ENCODE measurements at places on chromosomes 1 and 21.
A peak's percentile ranks its signal among the peaks of the same experiment; 100 is the strongest.

DNA sequence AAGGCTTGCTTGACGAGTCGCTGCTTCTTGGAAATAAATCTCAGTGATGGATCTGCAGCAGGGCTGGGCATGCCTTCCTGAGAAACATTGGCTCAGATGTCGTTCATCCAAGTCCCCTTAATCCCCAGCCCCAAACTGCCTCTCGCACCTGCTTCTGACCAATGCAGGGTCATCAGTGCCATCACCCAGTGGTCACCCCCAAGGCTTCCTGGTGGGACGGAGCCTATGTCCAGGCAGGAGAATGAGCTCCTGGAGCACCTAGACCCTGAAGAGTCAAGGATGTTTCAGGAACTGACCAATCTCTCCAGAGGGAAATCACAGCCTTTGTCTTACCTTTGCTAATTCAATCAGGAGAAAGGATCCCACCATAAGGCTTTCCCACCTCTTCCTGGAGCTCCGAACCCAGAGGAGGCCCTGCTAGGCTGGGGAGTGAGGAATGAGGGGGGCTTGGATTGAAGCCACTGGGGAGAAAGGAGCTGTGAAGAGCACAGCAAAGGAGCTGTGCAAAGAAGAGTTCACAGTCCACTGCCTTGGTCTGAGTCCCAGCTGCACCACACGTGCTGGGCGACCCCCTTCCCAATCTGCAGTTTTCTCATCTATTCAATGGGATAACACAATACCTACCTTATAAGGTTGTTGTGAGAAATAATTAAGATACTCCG is 416.1 kb downstream of the NPHP4 start:
- DNase-seq: no peak

DNA sequence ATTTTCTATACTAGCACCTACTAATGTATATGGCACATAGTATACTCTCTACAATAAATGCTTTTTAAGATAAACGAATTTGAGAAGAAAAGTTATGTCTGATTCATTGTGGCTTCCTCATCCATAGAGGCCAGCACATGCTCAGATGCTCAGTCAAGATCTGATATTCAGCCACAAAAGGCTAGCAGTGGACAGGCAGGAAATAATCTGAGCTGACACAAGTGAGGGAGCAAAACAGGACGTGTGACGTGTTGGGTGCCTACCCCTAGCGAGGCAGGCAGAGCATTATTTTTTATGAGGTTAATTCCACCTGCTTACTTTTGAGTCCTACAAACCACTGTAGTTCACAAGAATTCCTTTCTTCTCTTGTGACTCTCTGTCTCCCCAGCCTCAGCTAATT is 550.9 kb downstream of the SMYD3 start:
- DNase-seq: no peak

DNA sequence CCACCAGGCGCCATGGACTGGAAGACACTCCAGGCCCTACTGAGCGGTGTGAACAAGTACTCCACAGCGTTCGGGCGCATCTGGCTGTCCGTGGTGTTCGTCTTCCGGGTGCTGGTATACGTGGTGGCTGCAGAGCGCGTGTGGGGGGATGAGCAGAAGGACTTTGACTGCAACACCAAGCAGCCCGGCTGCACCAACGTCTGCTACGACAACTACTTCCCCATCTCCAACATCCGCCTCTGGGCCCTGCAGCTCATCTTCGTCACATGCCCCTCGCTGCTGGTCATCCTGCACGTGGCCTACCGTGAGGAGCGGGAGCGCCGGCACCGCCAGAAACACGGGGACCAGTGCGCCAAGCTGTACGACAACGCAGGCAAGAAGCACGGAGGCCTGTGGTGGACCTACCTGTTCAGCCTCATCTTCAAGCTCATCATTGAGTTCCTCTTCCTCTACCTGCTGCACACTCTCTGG is 3.8 kb downstream of the GJB3 start:
- DNase-seq: no peak

DNA sequence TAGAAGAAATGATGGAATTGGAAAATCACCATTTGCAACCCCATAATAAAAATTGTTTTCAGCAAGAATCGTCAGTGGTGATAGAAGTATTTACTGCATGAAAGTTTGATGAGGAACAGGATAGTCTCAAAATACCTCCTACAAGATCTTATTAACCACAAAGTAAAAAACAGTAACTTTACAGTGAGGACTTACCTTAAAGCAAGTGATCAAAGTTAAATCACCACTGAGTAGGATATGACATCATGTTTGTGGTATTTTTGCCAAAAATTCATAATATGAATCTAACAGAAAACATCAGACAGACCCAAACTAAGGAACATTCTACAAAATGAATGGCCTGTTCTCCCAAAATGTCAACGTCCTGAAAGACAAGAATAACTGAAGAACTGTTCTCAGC is 19.9 kb downstream of the ALDH9A1 start:
- no peak for DNase-seq

- DNase-seq: no peak
Measured at GRCh38 chr1:60762176-60762575, 320.2 kb upstream of the NFIA start.

DNA sequence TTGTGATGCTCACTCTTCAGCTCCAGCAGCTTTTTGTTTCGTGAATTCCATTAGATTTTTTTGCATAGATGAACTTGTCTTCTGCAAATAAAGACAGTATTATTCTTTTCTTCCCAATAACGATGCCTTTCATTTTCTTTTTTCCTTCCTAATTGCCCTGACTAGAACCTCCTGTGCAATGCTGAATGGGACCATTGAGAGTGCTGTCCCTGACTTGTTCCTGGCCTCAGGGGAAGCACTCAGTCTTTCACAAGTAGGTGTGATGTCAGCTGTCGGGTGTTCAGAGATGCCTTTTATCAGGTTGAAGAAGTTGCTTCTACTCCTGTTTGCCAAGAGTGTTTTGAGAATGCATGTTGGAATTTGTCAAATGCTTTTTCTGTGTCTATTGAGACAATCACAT is 64.3 kb upstream of the ADARB1 start:
- DNase-seq: no peak

DNA sequence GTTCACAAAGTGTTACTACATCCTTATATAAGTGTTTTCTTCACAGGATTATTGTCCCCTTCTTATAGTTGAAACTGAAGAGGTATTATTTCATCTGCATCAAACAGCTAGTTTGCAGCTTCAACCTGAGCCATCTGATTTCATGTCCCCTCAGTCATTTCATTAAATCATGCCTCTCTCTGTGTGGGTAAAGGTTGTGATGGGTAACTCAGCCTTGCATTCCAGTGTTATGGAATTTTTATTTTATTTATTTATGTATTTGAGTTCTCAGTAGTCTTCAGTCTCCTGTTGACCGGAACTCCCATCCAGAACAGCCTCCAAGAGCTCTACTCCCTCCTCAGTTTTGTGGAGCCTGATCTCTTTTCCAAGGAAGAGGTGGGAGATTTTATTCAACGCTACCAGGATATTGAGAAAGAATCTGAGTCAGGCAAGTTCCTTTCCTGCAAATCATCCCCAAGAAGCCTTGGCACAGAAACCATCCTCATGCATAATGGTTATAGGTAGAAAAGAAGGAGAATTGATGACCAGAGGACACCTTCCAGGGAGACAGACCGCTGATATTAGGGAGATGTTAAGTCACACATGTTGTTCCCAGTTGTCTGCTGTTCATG is 21.8 kb downstream of the CHD1L start:
- peak; percentile 85 for DNase-seq

- DNase-seq: peak; percentile 90
Measured at GRCh38 chr1:192516776-192517297, 58.7 kb upstream of the RGS1 start.

- no peak for DNase-seq
Measured at GRCh38 chr1:82139751-82140468, 339.2 kb downstream of the ADGRL2 start.

DNA sequence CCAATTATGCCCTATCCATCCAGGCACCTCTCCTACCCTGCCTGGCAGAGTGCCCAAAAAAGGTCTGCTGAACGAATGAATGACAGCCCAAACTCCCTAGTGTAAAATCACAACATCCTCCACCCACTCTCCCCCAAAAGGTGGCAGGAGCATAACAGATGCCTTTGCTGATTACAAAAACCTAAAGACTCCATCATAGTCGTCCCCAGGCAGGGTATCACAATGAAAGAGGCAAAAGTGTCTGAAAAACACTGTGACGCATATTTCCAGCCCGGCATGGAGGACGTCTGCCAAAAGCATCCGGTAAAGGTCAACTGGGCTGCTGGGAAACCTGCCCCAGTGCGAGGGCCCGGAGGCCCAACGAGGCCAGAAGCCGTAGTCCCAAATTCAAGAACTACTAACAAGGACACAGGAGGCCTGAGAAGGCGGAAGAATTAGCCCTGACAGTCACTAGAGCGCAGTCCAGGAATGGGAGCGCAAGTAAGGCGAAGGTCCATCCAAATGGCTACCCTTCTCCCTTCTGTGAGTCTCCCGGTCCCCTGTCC is 576 bp downstream of the SMIM12 start:
- peak; percentile 28 for DNase-seq

DNA sequence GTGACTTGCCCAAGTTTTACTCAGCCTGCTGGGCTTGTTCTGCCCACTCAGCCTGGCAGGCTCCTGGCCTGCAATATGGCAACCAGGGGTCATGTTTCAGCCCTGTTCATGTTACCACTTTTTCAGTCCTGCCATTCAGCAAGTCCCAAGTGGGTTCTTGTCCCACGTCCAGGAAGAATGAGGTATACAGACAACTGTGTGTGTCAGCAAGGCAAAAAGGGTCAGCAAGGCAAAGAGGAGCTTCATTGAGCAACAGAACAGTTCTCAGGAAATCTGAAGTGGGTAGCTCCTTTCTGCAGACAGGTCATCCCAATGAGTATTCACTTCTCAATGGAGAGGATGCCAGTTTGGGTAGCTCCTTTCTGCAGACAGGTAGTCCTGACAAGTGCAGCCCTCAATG is 1233.3 kb upstream of the B3GALT2 start:
- no peak for DNase-seq

DNA sequence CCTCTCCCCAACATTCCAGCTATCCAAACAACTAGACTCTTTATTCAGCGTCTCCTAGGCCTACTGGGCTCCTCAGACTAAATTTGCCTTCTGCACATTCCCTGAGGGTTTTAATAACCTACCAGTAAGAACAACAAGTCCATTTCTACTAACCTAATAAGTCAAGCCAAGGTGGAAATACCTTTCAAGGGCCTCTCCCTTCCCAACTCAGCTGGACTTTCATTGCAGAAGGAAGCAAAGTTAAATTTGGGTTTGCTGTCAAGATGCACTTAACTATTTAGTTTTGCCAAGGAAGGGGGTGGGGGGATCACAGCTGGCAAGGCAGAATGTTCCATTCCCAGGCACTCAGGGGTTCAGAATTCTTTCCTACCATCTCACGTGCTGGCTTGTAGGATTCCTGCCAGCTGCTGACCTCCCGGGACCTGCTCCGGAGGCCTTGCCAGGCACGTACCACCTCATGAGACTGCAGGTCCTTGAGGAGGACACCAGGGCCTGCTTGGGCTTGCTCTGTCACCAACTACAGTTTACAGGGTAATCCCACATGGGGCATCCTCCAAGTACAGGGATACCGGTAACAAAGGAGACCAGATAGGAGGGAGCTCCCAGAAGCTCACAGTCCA is 29.8 kb downstream of the SLC30A1 start:
- no peak for DNase-seq

DNA sequence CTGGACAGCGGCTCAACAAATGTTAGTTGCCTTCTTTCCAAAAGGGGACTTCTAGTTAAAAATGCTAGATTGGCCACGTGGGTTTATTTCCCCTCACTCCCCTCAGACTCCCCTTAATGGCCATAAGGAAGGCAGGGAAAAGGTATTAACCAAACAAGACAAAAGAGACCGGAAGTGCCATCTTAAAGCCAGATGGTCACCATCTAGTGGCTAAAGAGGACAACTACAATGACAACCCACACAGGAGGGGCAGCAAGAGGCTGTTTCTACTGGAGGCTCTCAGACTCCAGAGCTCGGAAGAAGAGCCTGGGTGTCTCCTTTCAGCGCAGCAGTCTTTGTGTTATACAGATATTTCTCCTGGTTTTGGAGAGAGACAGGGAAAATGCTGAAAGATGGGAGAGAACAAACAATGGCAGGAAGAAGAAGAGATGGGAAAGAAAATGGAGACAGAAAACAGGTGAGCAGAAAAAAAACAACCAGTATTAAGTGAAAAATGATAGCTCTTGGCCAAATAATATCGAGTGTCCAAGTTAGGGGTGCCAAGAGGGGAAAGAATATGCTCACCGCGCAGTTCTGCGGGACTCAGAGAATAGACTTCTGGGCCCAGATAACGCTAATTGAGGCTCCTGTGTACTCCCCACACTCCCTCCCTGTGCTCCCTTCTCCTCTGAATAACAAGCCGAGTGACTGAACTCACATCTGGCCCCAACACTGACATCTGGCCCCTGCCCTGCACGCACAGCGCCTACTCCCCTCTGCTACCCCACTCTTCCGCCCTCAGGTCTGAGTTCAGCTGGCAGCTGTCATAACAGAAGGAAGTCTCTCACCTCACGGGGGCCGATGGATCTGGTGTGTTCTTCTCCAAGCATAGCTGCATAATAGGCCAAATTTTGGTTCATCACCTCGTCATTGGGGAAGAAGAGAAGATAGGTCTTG is 9.6 kb downstream of the P3H1 start:
- peak; percentile 62 for DNase-seq

DNA sequence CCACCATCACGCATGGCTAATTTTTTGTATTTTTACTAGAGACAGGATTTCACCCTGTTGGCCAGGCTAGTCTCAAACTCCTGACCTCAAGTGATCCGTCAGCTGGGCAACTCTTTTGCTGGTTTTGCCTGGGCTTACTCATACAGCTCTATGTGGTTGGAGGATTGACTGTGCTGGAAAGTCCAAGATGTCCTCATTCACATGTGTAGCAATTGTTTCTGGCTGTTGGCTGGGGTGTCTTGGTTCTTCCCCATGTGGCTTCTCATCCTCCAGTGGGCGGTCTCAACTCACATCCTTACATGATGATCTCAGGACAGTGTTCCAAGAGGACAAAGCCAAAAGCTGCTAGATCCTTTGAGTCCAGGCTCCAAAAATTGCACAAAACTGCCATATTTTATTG is 53.3 kb downstream of the TEX35 start:
- DNase-seq: peak; percentile 6

DNA sequence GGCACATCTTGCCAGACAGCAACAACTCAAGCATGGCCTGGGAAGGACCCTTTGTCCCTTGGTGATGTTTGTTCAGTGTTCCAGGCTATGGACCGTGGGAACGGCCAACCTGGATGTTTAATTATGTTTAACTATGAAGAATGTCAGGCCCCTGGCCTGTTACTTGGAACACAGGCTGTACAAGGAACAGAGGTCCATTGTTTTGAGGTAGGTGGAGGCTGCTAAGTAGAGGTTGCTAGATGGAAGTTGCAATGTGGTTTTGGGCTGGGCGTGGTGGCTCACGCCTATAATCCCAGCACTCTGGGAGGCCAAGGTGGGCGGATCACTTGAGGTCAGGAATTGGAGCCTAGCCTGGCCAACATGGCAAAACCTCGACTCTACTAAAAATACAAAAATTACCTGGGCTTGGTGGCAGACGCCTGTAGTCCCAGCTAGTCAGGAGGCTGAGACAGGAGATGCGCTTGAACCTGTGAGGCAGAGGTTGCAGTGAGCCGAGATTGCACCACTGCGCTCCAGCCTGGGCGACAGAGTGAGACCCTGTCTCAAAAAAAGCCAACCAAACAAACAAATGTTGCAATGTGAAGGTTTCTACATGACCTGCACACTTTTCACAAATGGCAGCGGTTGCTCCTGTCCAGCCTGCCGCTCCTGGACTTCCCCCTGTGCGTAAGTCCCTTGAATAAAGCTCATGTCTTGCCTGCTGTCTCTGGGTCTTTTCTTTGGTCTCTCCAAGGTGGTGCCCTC is 2.5 kb upstream of the LEFTY1 start:
- DNase-seq: no peak

- DNase-seq: no peak
Measured at GRCh38 chr1:91712393-91712792, 173.6 kb downstream of the TGFBR3 start.

All from HCEC 1CT (cell line).